ENCODE measurements at places on chromosomes 11 and 22.
A peak's percentile ranks its signal among the peaks of the same experiment; 100 is the strongest.

DNA sequence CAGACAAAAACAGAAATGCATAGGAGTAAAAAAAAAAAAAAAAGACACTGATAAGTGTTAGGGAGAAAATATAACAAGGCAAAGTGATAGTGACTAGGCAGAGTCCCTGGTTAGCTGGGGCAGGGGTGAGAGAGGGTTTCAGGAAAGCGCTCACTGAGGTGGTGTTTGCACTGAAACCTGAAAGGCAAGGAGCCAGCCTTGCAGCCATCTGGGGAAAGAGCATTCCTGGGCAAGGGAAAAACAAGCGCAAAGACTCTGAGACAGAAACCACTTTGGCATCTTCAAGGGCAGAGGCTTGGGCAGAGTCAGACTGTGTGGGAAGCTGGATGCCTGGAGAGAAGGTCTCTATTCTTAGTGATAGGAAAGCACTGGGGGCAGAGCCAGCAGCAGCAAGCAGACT, 14.5 kb downstream of the CLMP start:
- no peak for DNase-seq

- DNase-seq = no peak
These were observed 188.1 kb upstream of the PDGFD start for GRCh38 chr11:104352036-104352435.

DNA sequence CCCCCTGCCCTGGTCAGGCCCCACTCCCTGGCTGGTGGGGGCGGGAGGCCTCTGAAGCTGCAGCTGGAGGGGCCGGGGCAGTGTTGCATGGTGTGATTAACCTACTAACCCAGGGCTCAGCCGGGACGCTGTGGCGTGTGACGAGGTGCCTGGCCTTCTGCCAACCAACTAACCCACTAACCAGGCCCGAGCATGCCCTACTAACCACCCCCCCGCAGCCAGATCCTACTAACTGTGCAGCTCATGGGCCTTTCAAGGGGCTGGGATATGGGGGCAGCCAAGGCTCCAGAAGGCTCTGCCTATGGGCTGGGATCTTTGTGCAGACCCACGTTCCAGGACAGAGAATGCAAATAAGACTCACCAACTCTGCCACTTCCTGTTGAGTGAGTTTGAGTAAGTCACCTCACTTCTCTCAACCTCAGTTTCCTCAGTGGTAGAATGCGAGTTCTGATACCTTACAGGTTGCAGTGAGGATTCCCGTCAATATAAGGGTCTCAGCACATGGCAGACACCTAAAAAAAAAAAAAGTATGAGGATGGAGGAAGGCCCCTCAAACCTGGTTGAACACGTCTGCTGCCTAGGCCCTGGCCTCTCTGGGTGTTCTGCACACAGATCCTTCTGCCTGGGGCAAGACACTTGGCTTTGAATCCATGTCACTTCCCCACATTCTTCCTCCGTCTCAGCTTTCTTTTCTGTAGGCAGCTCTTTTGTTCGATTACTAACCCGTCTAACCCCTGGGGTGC, 14.1 kb downstream of the MIAT start:
- DNase-seq = peak; percentile 46

DNA sequence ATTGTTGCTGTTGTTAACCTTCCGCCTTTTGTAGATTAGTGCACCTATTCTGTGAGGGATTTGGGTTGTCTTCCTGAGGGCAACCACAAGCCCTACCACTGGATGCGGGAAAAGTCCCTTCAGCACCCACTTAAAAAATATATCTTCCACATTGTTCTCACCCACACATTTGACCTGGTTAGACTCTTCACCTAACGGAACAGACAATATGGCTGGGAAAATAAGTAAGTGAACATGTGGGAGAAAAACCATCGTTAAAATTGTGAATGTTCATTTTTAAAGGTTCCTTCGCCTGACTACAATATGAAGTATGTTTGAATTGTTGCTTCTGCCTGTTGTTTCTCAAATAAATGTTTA, 72.0 kb upstream of the MPEG1 start:
- no peak for DNase-seq

DNA sequence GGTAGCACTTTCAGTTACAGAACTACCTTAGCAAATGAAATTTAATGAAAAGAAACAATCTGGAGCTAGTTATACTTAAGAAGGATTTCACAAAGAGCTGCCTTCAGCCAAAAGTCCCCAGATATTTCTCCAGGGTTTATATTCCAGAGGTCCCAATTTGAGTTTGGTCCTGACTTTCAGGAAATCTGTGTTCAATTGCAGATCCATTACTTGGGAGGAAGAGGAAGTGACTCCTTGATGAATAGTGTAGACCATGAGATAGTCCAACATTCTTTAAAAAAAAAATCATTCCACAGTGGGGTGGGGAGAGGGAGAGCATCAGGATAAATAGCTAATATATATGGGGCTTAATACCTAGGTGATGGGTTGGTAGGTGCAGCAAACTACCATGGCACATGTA, 117.6 kb upstream of the ARHGAP20 start:
- no peak for DNase-seq

DNA sequence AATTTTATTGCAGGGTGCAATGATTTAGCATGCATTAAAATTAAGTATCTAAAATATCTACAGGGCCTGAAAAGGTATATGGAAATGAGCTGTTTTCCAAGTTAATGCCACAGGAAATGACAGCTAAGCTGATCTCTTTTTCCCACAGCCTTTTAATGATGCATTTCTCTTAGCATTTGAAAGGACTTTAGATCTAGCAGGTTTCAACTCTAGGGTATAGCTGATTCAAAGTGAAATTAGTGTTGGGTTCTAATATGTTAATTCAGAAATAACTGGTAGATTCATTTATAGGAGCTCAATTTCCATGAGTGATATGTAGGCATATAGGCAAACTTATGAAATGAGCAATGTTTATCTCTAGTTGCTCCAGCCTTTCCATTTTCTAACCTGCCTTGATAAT, 274.2 kb downstream of the CASP12 start:
- no peak for DNase-seq

GRCh38 chr11:94784884-94785283, 16.7 kb downstream of the AMOTL1 start:
- no peak for DNase-seq

DNA sequence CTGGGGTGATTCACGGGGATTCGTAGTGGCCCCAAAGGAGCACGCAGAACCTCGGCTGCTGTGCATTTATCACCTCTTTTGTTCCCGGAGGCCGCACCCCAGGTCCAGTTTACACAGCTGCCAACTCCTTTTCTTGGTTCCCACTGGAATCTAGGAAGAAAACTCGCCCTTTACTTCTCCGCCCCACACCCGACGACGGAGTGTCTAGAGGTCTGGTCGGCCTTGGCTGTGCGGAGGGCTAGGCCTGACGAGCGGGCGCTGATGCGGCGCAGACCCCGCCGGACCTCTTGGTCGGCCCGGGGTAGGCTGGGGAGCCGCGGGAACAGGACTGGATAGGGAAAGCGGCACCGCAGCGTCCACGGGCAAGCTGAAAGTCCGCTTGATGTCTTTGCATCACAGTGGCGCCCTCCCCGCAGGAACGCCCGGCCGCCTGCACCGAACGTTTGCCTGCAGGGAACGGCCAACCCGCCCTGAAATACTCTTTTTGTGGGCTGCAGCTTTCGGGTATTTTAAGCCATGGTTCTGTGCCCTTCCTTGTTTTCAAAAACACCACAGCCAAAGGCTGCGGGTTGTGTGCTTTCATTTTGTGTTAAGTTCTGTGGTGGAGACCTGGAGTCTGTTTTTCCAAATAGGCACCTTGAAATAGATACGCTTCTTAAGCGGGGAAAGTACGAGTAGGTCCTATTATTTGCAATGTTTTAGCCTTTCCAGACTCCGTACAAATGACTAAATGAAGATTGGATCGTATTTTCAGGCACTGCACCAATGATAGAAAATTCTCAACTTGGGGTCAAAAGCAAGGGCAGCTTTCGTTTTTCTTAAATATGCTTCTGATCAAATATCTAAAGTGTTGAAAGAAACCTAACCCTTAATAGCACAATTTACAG, 829 bp upstream of the ZBED5 start:
- peak; percentile 69 for DNase-seq

DNA sequence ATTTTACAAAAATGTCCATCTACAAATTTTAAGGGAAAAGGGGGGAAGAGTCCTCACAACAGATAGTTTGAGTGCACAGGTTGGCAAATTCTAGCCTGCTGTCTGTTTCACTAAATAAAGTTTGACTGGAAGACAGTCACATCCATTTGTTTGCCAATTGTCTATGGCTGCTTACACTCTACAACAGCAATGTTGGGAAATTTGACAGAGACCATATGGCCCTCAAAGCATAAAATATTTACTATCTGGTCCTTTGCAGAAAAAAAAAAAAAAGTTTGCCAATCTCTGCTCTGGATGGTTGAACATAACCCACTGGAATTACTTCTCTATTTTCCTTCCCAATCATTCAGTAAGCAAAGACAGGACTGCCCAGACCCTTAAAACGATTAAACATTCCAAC, 88.2 kb downstream of the FCHSD2 start:
- DNase-seq = no peak

DNA sequence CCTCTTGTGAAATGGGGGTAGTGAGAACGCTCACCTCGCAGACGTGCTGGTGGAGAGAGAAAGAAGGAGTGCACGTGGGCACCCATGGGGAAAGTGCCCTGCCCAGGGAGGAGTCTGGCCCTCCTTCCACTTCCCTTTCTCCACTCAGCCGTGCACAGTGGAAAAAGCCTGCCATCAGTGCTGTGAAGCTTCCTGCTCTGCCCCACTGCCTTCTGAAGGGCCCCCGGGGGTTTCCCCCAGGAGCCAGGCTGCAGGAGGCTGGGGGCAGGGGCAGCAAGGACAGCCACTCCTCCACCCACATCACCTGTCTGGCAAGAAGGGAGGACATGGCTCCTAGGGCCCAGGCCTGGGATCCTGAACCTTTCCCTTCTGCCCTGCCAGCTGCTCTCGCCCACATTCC, 7.6 kb downstream of the TP53I11 start:
- DNase-seq = no peak

GRCh38 chr22:38820020-38820419, 23.8 kb downstream of the NPTXR start:
- no peak for DNase-seq

DNA sequence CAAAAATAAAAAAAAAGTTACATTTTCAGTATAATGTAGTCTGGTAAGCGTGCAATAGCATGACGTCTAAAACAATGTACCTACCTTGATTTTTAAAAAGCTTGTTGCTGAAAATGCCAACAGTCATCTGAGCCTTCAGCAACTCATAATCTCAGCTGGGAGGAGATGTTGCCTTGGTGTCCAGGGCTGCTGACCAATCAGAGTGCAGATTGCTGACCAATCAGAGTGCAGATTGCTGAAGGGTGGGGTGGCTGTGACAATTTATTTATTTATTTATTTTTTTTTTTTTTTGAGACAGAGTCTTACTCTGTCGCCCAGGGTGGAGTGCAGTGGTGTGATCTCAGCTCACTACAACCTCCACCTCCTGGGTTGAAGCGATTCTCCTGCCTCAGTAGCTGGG, 17.8 kb downstream of the ZBED4 start:
- no peak for DNase-seq

DNA sequence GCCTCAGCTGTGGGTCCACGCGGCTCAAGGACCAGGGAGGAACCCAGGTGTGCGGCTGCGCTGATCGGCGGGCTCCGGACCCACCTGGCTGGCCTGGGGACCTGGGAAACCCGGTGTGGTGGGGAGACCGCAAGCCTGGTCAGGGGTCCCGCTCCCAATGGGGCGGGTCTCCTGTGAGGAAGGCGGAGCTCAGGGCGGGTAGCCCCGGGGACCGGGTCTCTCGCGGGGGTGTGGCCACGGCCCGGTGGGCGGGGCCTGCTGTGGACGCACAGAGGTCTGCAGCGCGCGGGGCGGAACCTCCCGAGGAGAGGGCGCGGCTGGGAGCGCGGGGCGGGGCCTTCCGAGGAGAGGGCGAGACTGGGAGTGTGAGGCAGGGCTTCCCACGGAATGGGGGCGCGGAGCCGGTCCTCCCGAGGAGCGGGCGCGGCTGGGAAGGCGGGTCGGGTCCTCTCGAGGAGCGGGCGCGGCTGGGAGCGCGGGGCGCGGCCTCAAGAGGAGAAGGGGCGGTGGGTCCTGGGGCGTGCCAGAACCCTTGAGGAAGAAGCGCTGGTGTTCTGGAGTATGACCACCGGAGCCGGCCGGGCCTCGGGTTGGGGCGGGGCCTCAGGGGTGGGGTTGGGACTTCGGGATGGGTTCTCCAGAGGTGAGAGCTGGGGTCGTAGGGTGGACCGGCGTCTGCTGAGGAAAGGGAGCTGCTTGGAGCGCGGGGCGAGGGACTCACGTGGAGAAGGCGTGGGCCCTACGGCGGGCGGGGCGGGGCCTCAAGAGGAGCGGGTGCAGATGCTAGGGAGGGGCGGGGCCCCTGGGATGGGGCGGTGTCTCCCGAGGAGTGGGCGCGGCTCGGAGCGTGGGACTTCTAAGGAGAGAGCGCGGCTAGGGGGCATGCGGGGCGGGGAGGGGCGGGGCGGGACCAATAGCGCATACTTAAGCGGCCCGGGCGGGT, 20.8 kb downstream of the DGCR6L start:
- DNase-seq = no peak

- DNase-seq = no peak
These were observed 48.9 kb downstream of the NARS2 start for GRCh38 chr11:78525720-78526119.

DNA sequence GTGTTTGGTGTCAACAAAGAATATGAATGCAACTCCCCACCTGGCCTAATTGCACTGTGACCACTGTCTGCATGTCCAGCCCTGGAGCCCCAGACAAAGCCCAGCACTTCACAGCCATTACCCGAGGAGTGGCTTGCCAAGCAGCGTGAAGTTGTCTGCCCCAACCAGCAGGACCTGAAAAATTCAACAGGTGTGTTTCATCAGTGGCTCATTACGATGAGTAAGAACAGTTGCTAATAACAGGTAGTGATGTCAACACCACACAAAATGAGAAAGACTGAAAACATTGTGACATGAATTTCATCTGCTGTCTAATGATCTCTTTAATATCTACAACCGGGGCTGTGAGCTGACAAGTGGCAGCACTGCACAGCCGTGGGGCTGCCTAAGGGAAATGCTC, 10.3 kb downstream of the MRPL21 start:
- DNase-seq = no peak

DNA sequence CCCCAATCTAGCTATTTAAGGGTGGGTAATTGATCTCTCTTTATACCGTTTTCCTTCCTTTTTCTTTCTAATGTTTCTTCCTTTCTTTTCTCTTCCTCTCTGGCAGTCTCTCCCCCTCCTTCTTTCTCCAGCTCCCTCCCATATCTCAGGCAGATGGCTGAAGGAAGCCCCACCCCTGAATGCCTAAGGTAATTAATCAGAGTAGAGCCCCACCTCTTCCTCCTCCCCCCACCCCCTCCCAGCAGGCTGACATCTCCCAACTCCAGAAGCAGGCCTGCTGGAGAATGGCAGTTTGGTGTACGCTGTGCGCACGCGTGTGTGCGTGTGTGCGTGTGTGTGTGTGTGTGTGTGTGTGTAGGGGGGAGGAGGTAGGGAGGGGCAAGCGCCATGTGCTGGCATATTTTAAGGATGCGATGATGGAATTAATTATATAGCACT, 122.6 kb downstream of the APOL5 start:
- DNase-seq = no peak

GRCh38 chr11:84721561-84721961, 905.6 kb downstream of the DLG2 start:
- DNase-seq = no peak

GRCh38 chr11:111937844-111938243, 701 bp downstream of the DIXDC1 start:
- DNase-seq = no peak

- no peak for DNase-seq
These were observed 48.5 kb upstream of the A4GALT start for GRCh38 chr22:42769238-42769573.
